ENCODE measurements at places on chromosomes 4 and X.

DNA sequence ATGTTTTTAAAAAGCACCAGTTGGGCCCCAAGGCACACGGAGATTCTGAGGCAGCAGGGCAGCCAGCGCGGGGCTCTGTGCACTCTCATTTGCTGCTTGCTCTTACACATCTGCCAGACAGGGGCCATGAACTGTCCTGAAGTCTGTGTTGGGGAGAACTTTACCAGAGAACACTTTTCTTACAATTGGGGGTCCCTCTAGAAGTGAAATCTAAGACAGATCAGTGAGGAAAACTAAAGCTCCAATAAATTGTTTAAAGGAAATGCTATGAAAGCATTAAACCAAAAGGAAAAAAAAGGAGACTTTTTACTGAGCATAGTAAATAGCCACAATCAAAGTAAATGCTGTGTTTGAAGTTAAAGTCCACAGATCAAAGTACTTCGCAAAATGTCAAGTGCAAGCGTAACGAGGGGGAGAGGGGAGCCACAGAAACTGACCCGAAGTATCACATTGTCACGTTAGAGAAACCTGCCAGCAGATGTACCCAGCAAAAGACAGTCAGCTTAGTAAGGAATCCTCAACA lies 37.8 kb downstream of the SORBS2 start:
- DNase-seq, result no peak

DNA sequence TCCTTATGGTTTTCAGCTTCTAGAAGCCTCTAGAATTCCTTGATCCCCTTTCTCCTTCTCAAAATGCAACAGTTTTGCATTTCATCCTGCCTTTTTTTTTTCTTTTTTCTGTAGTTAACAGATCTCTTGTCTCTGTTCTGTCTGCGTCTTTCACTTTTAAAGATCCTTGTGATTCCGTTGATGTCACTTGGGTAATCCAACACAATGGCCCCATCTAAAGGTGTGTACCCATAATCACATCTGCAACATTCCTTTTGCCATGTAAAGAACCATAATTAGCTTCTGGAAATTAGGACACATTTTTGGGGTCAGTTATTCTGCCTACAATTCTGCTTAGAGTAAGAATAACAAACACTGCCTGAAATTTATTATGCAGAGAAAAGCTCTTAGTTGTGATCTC lies 1180.9 kb upstream of the ADGRL3 start:
- no peak for DNase-seq

DNA sequence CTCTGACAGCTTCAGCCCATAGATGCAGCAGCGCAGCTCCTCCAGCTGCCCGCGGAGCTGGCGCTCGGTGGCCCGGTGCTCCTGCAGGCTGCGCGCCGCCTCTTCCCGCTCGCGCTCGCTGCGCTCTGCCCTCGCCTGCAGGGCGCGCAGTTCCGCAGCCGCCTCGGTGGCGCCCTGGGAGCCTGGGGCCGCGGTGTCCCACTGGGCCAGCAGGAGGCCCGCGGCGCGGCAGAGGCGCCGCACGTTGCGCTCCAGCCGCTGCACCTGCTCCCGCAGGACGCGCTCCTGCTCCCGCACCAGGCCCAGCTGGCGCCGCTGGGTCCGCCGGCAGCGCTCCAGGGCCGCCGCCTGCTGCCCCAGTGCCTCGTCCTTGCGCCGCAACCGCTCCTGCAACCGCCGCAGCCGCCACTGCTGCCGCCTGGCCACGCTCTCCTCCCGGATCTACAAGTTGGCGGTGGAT lies 10.1 kb downstream of the C4orf50 start:
- DNase-seq, result no peak

- no peak for DNase-seq
These were observed 63.8 kb downstream of the TBC1D19 start for GRCh38 chr4:26647523-26648224.

DNA sequence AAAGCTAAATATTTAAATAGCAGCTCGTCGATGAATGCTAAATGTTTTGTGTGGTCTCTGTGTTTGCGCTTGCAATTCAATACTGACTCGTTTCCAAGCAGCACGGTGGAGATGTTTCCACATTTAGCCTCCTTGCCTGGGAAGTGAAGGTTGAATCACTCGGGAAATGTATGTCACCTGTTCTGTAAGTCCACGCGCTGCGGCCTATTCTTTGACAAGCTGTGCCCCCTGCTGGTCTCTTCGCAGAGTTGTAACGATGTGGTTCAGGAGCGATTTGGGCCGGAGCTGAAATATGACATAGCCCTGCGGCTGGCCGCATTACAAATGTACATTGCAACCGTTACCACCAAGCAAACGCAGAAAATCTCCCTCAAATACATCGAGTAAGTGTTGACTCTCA lies 89.6 kb upstream of the PRPS2 start:
- peak; percentile 43 for DNase-seq

DNA sequence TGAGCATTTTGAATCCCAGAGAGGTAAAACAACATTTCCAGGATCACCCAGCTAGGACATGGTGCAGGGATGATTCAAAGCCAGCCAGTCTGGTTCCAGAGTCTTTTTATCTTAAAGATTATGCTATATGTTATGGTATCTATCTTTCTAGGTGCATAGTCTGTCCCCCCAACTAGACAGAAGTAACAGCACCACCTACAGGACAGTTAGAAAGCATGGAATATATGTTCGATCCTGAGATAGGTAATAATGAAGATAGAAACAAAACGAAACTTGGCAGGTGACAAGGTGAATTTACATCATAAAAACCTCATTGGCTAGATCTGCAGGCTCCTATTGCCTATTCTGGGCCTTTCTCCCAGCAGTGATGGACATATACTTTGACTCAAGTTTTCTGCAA lies 723.2 kb downstream of the SMARCA1 start:
- no peak for DNase-seq

DNA sequence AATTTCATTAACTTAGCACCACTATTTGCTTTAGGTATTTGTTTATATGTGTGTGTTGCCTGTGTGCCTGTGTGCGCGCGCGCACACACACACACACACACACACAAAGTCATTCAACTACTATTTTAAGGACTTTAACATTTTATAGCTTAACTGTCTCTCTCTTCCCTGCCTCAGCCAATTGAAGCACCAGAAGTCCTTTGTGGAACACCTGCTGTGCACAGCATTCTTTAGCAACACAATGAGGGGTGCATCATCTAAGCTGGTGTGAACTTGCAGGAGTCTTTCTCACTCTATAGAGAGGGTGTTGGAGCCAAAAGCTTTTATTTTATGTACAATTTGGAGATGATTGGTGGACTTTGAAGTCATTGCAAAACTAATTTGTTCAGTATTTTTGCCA lies 31.3 kb downstream of the SLIT2 start:
- DNase-seq, result no peak

GRCh38 chr4:41360921-41361793 lies 104.4 kb downstream of the UCHL1 start:
- peak; percentile 64 for DNase-seq

GRCh38 chrX:110070970-110071369 lies 68.1 kb downstream of the TMEM164 start:
- no peak for DNase-seq

DNA sequence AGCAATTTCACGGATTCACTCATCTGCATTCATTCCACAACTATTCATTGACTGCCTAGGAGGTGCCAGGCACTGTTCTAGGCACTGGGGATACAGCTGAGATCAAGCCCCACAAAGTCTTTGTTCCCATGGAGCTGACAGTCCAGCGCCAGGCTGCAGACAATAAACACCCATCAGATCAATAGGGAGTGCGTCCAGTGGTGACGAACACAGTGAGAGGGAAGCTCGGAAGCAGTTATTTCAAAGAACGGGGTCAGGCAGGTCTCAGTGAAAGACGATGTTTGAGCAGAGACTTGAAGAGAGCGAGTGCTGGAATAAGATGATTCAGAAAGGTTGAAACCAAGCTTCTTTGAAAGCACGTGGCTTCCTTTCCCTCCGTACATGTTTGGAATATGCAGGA lies 167.2 kb downstream of the EVC2 start:
- no peak for DNase-seq

DNA sequence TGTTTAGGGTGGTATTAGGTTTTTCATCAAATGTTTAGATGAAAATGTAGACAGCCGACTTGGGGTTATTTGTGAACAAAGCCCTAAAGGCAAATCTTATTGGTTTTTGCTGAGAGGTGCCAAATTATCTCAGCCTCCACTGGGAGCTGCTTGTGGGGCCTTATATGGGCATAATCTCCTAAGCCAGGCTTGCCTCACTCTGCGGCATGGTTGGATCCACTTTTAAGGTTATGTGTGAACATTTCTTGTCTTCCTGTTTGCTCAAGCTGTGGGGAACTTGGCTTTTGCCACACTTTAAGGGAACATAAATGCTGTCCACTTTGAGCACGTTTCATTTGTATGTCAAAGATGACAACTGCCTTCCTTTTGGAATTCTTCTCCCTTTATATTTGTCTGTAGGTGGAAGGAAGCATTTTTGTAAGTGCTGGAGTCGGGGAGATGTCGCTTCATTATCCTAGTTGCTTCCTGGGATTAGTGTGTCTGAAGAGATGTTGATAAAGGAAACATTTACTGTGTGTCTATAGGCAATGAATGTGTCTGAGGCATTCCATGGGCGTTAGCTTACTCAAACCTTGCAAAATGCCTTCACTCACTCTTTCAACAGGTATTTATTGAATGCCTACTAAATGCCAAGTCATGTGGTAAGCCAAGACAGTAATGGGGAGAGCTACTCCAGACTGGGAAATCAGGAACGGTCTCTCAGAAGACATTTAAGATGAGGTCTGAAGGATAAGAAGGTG lies 78.3 kb downstream of the SLC9A6 start:
- no peak for DNase-seq

GRCh38 chr4:1172971-1173757 lies 781 bp upstream of the SPON2 start:
- peak; percentile 79 for DNase-seq

- DNase-seq, result no peak
These were observed 47.0 kb upstream of the NKAP start for GRCh38 chrX:119990556-119991004.

- no peak for DNase-seq
These were observed 53.4 kb downstream of the GPAT3 start for GRCh38 chr4:83589279-83589678.

- DNase-seq, result no peak
These were observed 110.1 kb downstream of the LARP7 start for GRCh38 chr4:112747036-112747435.

GRCh38 chr4:68433582-68433981 lies 13.7 kb upstream of the TMPRSS11E start:
- DNase-seq, result no peak

- no peak for DNase-seq
These were observed 1.7 kb downstream of the GALNT7 start for GRCh38 chr4:173170182-173170778.

DNA sequence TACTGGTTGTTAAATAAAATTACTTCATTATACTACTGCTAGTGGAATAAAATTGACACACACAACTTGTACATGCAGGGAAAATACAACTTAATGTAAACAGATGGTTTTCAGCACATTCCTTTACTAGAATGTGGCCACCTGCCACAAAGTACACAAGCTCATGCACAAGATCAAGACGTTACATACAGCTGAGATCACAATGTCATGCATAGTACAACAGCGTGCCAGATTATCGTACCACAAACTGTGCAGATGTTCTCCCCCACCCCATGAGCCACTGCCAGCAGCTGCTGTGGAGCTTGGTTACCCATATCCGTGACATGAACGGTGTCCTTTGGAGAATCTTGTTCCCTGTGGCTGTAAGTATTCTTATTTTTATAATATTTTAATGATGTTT lies 27.7 kb downstream of the FBXO8 start:
- no peak for DNase-seq

DNA sequence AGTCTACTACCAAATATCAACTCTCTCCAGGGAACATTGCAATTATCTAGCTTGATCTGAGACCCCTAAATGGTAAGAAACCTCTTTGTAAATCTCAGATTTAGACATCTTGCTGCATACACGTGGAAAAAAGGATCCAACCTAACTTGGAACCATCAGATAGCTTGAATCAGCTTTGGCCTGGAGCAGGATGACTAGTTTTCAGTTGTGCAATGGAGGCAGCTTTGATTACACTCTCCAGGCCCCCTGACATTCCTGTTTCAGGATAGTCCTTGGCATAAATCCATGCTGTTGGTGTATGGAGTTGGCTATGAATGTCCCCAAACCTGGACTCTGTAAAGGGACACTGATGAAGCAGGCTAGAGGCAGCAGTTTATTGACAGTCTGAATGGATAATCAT lies 1061.9 kb upstream of the TENM3 start:
- no peak for DNase-seq

DNA sequence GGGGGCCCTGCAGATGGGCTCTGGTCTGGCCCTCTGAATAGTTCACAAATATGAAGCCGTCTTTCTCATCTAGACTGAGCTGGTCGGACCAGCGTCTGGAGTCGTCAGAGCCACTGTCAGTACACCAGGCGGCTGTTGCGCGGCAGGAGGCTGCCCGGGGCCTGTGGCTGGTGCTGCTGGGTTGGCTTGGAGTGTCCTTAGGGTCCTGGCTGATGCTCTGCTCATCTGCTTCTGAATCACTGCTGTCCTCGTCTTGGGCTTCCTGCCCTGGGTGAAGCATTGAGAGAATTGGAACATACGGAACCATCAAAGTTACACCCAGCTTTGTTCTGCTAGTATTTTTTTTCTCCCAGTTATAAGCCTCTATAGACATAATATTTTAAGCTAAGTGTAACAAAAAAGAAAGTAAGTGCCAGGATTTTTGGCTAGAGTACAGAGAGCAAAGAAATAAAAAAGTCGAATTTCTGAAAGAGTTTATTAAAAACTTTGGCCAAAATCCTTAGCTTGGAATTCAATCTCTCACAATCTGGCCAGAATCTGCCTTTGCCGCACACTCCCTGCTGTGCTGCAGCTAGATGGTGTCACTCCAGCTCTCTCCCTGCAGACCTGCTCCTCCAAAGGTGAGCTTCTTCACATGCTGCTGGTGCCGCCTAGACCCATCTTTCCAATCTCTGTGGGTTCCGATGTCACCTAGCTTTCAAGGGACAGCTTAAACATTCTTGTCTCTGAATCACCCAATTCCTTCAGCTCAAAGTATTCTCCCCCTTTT lies 96.2 kb downstream of the CDS1 start:
- DNase-seq, result no peak

DNA sequence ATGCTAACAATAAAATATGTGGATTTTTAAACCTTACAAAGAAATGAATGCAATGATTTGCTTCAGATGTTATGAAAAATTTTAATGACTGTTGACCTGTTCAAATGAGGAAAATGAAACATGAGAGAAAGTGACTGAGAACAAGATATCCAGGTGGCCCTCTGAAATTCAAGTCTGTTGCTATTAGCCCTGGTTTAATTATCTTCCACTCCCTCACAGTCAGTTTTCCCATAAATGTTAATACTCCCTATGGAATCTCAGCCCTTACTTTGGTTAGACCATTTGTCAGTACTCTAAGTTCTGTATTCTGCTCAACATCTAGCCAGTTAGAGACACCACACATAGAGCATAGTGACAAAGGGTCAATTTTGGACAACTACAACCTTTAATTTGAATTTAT lies 327.8 kb downstream of the PDGFC start:
- DNase-seq, result no peak

- DNase-seq, result no peak
These were observed 250.4 kb upstream of the GIMD1 start for GRCh38 chr4:106618956-106619355.

DNA sequence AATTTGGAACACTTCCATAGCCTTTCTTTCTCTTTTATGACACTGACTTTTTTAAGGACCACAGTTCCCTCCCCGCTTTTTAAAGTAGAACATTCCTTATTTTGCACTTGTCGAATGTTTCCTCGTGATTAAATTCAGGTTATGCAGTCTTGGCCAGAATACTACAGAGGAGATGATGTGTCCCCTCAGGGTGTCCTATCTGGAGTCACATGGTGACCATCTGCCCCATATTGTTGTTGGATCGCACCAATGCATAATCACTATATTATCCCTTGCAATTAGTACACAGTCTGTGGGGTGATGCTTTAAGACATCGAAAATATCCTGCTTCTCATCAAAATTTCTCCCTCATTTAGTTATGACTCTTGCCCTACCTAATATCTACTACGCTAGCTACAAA lies 27.4 kb downstream of the WDFY3 start:
- DNase-seq, result no peak

Measured in GM03348 (cell line).